ENCODE measurements at places on chromosomes 5 and 9.
A peak's percentile ranks its signal among the peaks of the same experiment; 100 is the strongest.

GRCh38 chr5:119315516-119315949 lies 40.3 kb upstream of the TNFAIP8 start:
- no peak for DNase-seq
- no peaks in the 10 kb centered on the region for H3K27me3 ChIP-seq
- H3K36me3 ChIP-seq = no peaks in the 10 kb centered on the region
- no peak overlapping the region for H3K27ac ChIP-seq
- peaks cover 10% of the 10 kb centered on the region for H3K4me1 ChIP-seq

GRCh38 chr5:7015586-7016256 lies 302.5 kb downstream of the TENT4A start:
- H3K27me3 ChIP-seq = no peaks in the 10 kb centered on the region
- H3K4me3 ChIP-seq = no peak overlapping the region
- H3K36me3 ChIP-seq = no peaks in the 10 kb centered on the region
- no peaks in the 10 kb centered on the region for H3K4me1 ChIP-seq
- DNase-seq = no peak

DNA sequence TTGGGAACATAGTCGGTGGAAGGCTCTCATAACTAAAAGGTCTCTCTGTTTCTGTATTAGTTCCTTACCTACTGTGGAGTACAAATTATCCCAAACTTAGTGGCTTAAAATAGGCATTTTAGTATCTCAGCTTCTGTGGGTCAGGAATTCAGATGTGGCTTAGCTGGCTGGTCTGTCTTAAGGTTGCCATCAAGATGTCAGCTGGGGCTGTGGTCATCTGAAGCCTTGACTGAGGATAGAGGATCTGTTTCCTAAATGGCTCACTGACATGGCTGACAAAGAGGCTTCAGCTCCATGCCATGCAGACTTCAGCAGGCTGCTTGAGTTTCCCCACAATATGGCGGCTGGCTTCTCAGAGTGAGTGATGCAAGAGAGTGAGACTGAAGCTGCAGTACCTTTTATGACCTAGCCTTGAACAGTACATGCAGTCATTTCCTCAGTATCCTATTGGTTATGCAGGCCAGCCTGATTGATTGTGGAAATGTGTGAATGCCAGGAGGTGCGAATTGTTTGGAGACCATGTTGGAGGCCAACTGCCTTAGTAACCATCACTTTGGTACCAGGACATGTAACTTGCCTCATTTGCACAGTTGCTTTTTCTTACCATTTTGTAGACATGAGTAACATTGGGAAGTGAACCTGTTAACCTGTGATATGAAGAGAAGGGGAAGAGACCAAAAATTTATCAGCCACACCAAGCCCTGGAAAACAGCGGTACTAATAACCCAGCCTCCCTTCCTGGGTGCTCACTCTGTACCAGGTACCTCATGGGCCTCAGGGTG lies 152.8 kb upstream of the IER5L start:
- H3K4me1 ChIP-seq = peaks cover 50% of the 10 kb centered on the region
- H3K27me3 ChIP-seq = no peaks in the 10 kb centered on the region
- no peaks in the 10 kb centered on the region for H3K36me3 ChIP-seq
- no peak for DNase-seq
- no peak overlapping the region for H3K4me3 ChIP-seq

DNA sequence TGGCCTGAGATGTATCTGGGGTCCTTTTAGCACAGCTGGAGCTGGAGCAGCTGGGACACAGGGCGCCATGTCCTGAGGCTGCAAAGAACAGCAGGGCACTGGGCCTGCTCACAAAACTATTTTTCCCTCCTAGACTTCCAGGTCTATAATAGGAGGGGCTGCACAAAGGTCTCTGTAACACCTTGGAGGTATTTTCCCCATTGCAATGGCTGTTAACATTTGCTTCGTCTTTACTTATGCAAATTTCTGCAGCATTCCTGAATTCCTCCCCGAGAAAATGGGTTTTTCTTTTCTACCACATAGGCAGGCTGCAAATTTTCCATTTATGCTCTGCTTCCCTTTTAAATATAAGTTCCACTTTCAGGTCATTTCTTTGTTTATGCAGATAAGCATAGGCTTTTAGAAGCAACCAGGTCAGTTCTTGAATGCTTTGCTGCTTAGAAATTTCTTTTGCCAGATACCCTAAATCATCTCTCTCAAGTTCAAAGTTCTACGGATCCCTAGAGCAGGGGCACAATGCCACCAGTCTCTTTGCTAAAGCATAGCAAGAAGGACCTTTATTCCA lies 130.8 kb downstream of the PCSK1 start:
- no peaks in the 10 kb centered on the region for H3K27me3 ChIP-seq
- DNase-seq = no peak
- H3K27ac ChIP-seq = no peak overlapping the region
- H3K4me1 ChIP-seq = peaks cover 11% of the 10 kb centered on the region

DNA sequence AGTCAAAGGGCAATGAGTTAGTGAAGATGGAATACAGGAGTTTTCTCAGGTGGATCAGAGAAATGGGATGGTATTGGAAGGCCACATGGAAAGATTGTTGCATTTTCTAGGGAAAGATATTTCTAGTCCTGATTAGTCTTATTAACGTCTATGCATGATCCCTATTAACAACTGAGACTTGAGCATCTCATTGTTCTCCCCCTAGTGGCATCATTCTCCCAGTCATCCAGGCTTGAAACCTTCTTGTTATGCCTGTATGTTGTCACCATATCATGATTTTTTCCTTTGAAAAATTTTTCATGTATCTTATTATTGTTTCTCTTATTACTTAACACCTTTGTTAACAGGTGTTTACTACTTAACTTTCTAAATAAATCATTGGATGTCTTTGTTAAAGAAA lies 34.4 kb downstream of the KIF2A start:
- no peaks in the 10 kb centered on the region for H3K36me3 ChIP-seq
- no peak overlapping the region for H3K27ac ChIP-seq
- H3K4me1 ChIP-seq = no peaks in the 10 kb centered on the region
- H3K4me3 ChIP-seq = no peak overlapping the region
- DNase-seq = no peak

GRCh38 chr9:92094655-92095054 lies 20.6 kb downstream of the SPTLC1 start:
- H3K4me1 ChIP-seq = no peaks in the 10 kb centered on the region
- no peak overlapping the region for H3K4me3 ChIP-seq
- no peaks in the 10 kb centered on the region for H3K36me3 ChIP-seq
- no peaks in the 10 kb centered on the region for H3K27me3 ChIP-seq

DNA sequence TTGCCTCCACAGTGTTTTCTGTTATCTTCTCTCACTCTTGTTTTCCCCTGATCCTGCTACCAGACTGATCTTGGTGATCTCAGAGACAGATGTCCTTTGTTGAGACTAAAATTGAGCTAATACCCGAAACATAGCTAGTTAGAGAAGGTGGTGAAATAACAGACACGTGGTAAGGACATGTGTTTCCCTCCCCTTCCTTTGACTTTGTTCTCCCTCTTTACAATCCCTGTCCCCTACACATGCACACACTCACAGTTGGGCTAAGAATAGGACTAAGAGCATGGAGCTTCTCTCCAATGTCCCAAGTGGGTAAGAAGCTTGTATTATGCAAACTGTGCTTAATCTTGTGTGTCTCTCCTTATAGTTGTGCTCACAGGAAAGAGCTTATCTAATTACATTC lies 1603.0 kb upstream of the C9orf72 start:
- H3K36me3 ChIP-seq = no peaks in the 10 kb centered on the region
- no peak overlapping the region for H3K27ac ChIP-seq
- H3K4me1 ChIP-seq = no peaks in the 10 kb centered on the region
- no peak for DNase-seq
- no peaks in the 10 kb centered on the region for H3K27me3 ChIP-seq
- no peak overlapping the region for H3K4me3 ChIP-seq

DNA sequence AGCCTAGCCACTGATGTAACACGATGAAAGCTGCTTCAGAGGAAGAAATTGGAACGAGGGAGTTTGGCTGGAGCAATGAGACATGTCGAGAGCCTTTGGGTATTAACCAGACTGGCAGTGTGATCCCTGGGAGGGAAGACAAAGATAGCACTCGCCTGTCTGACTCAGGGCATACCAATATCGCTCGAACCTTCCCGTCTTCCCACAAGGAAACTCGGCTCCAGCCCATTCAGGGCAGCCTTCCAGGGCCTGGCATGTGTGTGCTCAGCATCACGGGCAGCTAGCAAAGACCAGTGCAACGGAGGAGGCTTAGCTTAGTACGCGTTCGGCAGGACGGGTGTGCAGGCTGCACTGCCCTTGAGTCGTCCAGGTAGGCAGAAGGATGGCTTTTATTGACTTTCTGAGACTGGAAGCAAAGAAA lies 356.9 kb upstream of the WWC1 start:
- no peaks in the 10 kb centered on the region for H3K27me3 ChIP-seq
- peak; percentile 6 for DNase-seq

DNA sequence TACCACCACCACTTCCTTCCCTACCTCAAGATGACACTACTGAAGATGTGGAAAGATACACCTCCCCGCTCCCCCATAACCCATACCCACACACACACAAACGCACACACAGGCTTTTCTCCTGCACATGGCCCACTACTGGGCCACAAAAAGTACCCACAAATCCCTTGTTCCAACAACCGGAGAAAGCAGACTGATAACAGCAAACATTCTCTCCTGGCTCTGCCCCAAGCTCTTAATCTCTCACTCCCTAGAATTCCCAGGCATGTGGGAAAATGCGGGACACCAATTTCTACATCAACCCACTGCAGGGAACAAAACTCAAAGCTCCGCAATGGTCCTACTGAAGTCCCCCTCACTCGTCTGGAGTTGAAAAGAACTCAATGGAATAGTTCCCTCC lies 611.0 kb upstream of the KLF4 start:
- no peaks in the 10 kb centered on the region for H3K36me3 ChIP-seq
- H3K27ac ChIP-seq = no peak overlapping the region
- no peak overlapping the region for H3K4me3 ChIP-seq
- H3K4me1 ChIP-seq = no peaks in the 10 kb centered on the region
- H3K27me3 ChIP-seq = no peaks in the 10 kb centered on the region

DNA sequence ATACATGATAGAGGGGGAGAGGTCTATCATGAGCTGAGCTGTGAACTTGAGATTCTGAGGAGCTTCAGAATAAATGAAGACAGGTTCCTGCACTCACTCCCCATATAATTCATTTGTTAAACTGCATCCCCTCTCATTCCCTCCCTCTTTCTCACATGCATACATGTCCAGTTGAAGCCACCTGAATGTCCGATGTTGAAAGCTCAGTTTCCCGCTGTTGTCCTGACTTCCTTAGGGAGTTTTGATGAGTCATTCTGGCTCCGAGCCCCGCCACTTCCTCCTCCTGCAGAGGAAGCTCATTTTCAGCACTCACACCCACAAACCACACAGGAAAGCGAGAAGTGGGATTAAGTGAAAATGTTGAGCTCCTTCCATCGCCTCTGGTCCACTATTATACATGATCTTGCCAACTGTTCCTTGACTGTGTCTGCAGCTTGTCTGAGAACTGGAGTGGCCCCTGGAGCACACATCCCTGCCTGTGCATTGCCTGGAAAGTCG lies 121.2 kb downstream of the CEMIP2 start:
- H3K4me1 ChIP-seq = peaks cover 10% of the 10 kb centered on the region
- H3K36me3 ChIP-seq = no peaks in the 10 kb centered on the region
- peak overlapping the region; percentile 2 for H3K4me3 ChIP-seq
- H3K27ac ChIP-seq = no peak overlapping the region
- peak; percentile 3 for DNase-seq

GRCh38 chr5:172622091-172623046 lies 18.7 kb upstream of the NEURL1B start:
- no peak overlapping the region for H3K27ac ChIP-seq
- no peak overlapping the region for H3K4me3 ChIP-seq
- no peaks in the 10 kb centered on the region for H3K36me3 ChIP-seq
- no peaks in the 10 kb centered on the region for H3K4me1 ChIP-seq
- no peak for DNase-seq
- no peaks in the 10 kb centered on the region for H3K27me3 ChIP-seq

DNA sequence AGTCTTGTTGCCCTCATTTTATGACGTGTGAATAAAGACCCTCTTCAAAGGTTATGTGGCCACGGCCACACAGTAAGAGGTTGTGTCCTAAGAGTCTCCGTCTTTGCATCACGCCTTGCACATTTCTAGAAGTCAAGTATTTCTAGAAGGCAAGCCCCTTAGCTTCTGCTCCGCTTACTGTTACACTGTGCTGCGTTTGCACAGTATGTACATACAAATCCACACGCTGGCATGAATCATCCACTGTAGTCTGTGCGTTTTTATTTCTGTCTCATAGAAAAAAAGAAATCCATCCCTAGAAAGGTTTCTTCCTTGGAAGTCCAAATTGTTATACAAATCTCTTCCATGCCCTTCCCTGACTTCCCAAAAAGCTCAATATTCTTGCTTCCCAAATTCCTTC lies 21.4 kb upstream of the ICE1 start:
- H3K27me3 ChIP-seq = no peaks in the 10 kb centered on the region
- no peaks in the 10 kb centered on the region for H3K4me1 ChIP-seq
- H3K27ac ChIP-seq = no peak overlapping the region
- no peak overlapping the region for H3K4me3 ChIP-seq
- DNase-seq = no peak
- no peaks in the 10 kb centered on the region for H3K36me3 ChIP-seq

- no peaks in the 10 kb centered on the region for H3K4me1 ChIP-seq
- no peak overlapping the region for H3K27ac ChIP-seq
- H3K36me3 ChIP-seq = no peaks in the 10 kb centered on the region
- no peak for DNase-seq
Observed at GRCh38 chr9:92187989-92188714, 72.9 kb upstream of the SPTLC1 start.

DNA sequence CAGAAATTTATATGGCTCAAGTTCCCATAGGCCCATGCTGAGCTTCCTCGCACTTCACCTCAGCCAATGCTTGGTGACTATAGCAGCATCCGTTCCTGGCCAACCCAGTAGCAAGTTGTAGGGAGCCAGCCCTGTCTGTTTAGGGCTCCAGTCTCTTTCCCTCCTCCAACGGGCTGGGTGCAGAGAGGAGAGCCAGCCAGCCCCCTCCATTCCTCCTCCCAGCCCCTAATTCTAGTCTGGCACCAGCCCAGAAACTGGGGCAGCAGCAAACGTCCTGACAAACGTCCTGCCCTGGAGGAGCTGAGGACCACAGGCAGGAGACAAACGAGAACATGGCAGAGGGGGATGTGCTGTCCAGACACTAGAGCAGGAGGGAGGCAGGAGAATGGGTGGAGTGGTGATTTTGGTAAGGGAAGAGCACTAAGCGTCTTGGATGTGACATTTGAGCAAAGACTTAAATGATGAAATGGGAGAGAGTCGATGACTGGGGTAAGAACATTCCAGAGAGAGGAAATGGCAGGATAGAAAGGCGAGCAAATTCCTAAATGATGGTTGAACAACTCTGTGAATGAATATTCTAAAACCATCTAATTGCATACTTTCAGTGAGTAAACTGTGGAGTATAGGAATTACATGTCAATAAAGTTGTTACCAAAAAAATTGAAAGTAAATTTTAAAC lies 222.5 kb upstream of the DAPK1 start:
- H3K36me3 ChIP-seq = no peaks in the 10 kb centered on the region
- H3K27ac ChIP-seq = no peak overlapping the region
- H3K4me1 ChIP-seq = peaks cover 14% of the 10 kb centered on the region
- no peak for DNase-seq

All from thoracic aorta (tissue), 2 donors.